NCI-H1694 (cell line): ENCODE measurements at places on chromosomes 6 and 20.

DNA sequence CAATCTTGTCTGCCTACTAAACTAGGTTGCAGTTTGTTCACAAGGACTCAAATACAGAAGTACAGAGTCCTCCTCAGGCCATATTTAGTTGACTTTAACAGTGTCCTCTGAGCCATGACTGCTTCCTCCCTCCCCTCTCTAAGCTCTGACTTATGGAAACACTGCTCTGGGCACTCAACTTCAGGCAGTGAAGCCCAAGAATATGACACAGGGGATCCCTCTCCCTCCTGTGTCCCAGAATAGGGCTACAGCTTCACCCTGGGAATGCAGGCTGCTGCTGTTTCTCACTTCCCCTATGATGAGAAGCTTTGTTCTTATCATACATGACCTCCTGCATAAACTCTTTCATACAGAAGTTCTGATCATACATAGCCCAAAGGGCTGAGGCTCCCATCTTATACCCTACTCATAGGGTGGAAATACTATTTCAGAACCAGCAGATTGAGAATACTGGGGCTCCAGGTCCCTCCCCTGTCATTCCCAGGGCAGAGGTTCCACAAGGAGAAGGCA is 97.3 kb upstream of the UST start:
- DNase-seq = no peak

DNA sequence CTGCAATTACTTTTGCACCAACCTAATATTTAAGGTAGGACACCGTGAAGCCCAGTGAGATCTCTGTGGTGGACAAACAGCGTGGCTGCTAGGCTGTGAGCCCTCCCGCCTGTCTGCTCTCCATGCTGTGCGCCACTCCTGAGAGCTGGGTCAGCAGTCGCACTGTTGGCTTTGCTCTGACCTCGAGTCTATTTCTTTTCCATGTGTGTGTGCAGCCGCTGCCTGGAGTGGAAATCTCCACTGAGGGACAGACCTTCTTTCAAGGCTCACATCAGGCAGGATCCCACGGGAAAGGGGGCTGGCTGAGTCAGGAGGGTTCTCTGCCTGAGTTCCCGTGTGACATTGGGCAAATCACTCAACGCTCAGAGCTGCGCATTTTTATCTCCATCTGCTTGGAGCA is 27.1 kb downstream of the RIPOR3 start:
- DNase-seq = no peak

- DNase-seq = no peak
Observed at GRCh38 chr6:170210651-170211403, 80.1 kb downstream of the DLL1 start.

DNA sequence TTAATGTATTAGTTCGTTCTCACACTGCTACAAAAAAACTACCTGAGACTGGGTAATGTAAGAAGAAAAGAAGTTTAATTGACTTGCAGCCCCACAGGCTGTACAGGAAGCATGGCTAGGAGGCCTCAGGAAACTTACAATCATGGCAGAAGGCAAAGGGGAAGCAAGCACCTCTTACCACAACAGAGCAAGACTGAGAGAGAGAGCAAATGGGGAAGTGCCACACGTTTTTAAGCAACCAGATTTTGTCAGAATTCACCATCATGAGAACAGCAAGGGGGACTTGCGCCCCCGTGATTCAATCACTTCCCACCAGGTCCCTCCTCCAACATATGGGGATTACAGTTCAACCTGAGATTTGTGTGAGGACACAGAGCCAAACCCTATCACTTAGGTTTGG is 70.8 kb upstream of the SRSF6 start:
- DNase-seq = no peak

GRCh38 chr6:38143191-38144150 is 323.9 kb downstream of the ZFAND3 start:
- no peak for DNase-seq

- DNase-seq = no peak
Observed at GRCh38 chr6:157688275-157688959, 134.6 kb upstream of the SNX9 start.
